ENCODE measurements at places on chromosomes 12 and 14.

- no peak for DNase-seq
Measured at GRCh38 chr12:32777691-32778175, 22.0 kb upstream of the YARS2 start.

DNA sequence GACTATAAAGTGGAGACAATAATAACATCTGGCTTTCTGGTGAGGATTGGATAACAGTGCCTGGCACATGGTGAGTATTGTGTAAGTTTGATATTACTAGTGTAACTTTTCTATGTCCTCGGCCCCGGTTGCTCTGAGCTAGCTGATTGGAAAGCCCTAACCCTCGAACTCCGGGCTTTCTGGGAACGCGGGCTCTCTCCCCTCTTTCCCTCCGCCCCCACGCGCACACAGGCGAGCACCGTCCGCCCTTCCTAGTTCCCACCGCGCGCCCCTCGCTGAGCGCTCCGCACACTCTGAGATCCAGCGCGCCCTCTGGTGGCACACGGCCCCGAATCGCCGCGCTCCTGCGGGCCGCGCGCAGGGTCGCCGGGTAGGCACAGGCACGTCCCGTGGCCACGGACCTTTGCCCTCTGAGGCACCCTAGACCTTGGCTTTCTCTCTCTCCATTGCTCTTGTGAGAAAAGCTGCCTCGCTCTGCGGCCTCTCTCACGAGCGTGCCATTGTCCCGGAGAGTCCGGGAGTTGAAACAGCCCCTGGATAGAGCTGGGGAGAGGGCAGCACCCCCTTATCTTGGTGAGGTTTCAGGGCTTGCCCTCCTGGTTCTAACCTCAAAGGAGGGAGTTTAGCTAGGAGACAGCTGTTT, 23.2 kb upstream of the ESRRB start:
- DNase-seq, result peak; percentile 53

GRCh38 chr12:29374913-29375312, 6.1 kb downstream of the ERGIC2 start:
- no peak for DNase-seq

GRCh38 chr12:122643207-122643805, 59.9 kb downstream of the HCAR2 start:
- DNase-seq, result peak; percentile 52

GRCh38 chr14:71960494-71961353, 28.5 kb downstream of the RGS6 start:
- no peak for DNase-seq

DNA sequence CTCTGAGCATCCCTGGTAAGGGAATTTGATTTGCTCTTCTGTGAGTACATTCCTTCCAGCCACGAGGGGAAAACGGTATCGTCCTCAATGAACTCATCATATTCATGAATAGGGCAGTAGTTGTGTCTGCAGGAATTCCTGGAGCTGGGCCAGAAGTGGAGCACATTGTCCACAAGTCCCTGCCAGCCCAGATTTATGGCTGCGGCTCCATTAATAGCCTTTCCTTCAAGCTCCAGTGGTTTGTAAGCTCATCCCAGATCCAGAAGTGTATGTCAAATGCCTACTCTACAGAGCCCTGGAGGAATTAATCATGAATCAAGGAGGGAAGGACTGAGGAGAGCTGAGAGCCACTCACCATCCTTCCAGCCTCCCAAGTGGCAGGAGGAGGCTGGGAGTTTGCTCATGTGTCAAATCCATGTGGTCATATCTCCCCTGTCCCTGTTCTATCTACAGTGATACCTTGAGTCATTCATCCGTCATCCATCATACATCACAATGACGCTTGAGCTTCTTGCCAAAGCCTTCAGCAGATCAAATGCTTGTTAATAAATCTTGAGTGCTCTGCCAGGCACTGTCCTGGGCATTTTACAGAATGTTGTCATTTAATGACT, 65.5 kb downstream of the SVOP start:
- peak; percentile 44 for DNase-seq

- no peak for DNase-seq
Measured at GRCh38 chr12:15045451-15045850, 72.6 kb downstream of the PDE6H start.

DNA sequence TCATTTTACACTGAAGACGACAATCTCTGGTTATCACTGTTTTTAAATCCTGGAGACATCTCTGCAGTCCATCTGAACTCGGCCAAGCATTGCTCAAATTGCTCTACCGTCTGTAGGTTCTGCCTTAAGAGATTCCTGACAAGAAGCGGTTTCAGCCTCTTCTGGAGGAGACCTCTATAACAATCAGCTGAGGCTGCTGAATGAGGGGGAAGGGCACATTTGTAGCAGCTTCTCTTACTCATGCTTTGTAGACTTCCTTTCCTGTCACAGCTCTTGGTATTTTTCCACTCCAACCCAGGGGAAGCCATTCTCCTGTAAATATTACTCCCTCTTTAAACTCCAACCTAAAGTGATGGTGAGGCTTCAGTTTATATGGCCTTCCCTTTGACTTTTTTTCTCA, 3.0 kb downstream of the ARG2 start:
- DNase-seq, result peak; percentile 81

DNA sequence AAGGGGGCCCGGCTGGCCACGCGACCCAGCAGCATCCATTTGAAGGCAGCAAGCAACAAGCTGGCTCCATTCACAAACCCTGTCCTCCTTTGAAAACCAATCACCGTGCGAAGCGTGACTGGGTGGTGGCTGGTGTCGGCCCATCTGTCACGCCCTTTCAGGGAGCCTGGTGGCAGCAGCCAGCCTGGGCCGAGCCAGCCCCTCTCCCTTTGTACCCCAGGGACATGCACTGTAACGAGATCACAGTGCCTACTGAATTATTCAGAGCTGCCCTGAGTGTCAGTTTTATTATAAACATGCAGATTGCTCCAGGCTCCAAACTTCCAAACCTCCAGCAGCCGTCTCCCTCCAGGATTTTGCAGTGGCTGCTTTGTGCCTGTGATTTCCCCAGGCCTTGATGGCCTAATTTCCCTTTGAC, 22.3 kb upstream of the CTDSP2 start:
- DNase-seq, result no peak

GRCh38 chr12:56260921-56261320, 2.7 kb upstream of the ANKRD52 start:
- DNase-seq, result no peak

DNA sequence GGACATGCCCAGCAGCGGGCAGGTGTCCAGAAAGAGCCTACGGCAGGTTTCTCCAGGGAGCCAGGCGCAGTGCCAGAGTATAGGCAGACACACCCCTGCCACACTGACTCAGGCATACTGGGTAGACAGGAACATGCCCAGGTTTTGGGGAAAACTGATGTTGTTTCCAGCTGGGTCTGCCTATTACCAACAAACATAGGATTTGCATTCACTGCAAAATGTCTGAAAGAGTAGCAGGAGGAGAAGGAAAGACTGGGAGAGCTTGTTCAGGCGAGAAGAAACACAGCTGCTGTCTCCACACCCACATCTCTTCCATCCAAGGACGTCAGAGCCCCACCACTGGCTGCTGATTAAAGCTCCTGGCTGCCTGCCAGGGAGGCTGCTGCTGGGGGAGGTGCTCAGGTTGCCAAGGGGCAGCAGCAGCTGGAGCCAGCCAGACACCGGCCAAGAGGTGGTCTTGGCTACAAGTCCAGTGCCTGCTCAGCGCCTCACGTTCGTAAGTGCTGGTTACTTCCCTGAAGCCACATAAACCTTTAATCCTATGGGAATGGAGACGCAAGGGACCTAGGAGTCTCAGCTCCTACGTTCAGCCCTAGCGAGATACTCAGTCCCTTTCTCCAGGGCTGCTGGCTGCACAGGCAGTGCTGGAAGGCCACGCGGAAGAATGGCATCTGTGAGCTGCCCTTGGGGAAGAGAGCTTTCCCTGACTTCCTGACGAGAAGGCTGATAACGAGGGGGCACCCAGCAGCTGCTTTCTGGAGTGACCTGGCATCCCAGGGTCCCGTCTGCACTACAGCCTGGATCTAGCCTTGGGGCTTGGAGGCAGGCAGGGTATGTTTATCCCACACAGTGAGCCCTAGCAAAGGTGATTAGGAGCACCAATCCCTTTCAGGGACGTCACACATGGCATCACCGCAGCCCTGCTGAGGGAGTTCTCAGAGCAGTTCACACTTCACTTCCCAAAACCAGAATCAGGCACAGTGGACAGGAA, 58.1 kb downstream of the PLEKHG3 start:
- peak; percentile 86 for DNase-seq

DNA sequence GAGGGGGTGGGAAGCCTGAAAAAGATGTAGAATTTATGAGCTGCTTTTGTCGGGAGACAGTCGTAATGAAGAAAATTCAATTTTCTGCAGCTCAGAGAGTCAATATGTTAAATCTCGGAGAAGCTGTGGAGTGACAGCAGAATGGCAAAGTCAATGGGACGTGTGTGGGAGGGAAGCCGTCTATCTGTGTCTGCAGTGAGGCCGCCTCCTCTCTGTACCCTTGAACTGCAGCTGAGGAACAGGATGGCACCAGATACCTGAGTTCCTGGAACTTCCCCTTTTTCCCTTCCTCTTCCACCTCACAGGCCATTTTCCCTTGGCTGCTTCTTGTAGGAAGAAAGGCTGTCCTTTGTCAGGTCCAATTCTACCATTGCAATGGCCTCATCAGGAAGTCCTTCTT, 9.3 kb upstream of the CALCOCO1 start:
- no peak for DNase-seq

DNA sequence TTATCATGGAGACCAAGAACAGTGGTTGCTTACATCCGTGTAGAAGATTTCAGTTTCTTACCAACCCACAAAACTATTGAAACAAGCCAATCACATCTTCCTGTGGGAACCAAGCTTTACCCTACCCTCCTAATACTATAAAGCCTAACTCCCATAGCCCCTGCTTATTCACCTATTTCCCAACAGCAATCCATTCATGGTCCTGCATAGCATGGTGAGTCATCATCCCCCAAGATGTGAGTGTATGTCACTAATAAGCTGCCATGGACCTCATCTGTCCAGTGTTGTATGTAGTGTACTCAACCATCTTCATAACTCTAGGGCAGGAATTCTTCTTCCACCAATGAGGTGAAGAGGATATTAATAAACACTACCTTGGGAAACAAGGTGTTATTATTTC, 1620.4 kb upstream of the FLRT2 start:
- peak; percentile 19 for DNase-seq

- DNase-seq, result no peak
Measured at GRCh38 chr12:110581931-110582275, 1.2 kb downstream of the PPTC7 start.

DNA sequence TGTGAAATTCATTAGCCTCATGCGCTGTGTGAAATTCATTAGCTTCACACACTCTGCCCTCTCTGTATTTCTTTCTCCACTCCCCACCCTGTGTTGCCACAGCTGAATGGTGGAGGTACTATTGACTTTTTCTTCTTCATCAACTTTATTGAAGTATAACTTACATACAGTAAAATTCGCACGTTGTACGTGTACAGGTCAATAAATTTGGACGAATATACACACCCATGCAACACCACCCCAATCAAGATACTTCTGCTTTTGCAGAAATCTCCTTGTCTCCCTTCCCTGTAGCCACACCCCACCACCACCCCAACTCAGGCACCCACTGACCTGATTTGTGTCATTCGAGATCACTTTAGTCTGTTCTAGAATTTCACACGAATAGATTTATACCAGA, 51.8 kb downstream of the FBXL14 start:
- DNase-seq, result no peak

- DNase-seq, result peak; percentile 18
Measured at GRCh38 chr12:99910342-99910741, 74.4 kb downstream of the ANKS1B start.

DNA sequence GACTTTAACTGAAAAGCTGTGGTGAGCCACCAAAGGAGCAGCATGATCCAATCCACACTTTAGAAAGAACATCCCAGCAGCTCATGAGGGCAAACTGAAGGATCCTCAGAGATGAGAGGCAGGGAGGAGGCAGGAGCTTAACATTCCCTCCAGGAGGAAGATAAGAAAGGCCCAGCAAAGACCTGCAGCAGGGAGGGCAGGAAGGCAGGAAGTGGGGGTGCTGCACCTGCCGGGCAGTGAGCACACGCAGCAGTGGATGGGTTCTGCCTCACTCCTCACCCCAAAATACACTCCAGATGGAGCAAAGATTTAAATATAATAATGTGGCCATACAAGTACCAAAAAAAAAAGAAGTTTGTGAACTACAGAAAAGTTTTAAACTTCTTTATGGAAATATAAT, 48.4 kb downstream of the GCH1 start:
- no peak for DNase-seq

DNA sequence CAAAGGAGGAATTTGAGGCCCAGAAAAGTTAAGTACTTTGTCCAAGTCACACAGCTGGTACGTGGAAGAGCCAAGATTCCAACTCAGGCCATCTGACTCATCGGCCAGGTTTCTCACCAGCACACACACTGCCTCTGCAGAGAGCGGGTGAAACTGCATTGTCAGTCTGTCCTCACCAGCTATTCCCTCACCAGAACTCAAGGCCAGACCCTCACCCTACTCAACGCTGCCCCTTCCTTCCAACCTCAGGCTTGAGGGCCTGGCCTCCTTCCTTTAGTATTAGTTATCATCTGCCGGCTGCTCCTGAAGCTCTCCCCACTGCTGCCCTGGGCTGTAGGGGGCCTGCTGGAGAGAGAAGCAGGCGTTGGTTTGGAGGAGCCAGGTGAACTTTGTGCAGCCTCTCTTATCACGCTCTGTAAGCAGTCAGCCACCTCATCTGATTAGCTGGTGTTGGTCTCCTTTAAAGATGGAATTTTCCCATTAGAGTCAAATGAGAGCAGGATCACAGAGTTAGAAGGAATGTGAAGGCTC, 16.6 kb upstream of the PLEK2 start:
- peak; percentile 83 for DNase-seq

DNA sequence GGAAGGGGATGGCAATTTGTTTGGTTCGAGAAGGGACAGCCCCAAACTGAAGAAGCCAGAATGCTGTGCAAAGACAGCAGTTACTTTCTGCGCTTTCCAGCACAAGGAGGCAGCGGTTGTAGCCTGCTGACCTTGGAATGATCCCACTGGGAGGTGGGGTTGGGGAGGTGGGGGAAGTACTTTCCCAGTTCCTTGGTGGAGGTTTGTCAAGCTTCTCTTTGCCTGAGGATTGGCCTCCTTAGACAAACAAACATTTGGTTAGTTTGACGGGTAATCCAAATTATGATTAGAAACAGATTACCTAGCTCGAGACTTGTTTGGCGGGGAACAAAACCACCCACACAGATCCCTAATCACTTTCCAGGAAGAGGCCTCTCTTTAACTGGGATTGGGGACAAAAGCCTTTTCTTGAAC, 79.1 kb upstream of the EGLN3 start:
- peak; percentile 97 for DNase-seq

DNA sequence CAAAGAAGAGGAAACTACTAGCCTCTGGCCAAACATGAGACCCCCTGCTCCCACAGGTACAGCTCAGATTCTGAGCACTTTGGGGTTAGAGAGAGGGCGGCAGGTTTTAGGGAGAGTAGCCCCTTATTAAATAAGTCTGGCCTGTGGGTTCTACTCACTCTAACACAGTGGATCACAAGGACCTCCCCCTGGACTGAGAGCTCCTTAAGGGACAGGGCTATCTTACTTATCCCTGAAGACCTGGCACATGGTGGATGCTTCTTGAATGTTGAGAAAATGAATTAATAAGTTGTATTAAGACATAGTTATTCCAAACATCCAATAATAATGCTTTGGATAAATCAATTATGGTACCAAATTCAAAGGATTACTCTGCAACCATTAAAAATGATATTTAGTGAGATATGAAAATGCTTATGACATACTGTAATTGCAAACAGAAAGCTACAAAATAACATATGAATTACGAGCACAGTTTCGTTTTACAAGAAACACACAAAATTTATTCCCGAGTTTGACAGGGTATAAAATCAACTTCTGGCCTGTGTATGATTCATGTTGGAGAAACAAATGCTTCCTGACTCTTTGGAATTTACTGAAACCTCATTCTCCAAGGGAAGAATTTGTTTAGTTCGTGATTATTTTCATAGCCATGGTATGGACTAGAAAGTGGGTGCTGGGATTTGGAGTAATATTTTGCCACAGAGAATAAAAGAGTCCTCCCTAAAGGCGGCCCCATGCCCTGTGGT, 59.3 kb upstream of the BDKRB2 start:
- DNase-seq, result peak; percentile 78
